ENCODE measurements at places on chromosomes 11 and 22.
A peak's percentile ranks its signal among the peaks of the same experiment; 100 is the strongest.

- no peak for DNase-seq
These were observed 17.5 kb downstream of the RGL4 start for GRCh38 chr22:23708270-23708669.

- no peak for DNase-seq
These were observed 6.0 kb upstream of the KLHL35 start for GRCh38 chr11:75439026-75439425.

GRCh38 chr22:39611360-39611759 lies 40.8 kb downstream of the CACNA1I start:
- DNase-seq = no peak

DNA sequence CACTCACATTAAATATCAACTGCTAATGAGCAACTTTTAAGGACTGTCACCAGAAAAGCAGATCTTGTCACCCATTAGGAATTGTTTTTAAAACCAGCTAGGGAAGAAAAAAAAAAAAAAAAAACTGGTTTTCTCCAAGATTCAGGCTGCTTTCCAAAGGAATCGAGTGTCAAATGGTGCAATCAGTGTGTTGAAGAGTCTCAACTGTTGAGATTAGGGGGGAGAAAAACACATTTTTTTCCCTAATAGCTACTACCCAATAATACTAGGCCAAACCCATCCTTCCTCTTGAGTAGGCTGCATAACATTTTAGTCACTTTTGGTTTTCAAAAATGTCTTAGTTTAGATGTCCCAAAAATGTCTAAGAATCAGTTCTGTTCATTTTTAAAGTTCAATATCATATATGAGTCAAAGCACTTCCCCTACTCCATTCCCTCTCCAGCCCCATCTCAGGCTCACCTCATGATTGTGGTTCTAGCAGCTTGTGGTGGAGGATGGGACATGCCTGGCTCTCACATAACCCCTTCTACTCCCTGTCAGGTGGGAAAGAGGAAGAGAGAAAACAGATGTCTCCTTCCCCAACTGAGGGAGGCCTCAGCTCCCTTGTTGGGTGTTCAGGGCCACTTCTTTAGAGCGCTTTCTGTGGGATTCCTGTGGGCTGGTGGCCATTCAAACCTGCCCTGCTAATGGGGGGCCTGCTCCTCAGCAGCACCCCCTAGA lies 193.6 kb downstream of the CWF19L2 start:
- DNase-seq = no peak

GRCh38 chr22:27949421-27949820 lies 30.4 kb upstream of the PITPNB start:
- no peak for DNase-seq

DNA sequence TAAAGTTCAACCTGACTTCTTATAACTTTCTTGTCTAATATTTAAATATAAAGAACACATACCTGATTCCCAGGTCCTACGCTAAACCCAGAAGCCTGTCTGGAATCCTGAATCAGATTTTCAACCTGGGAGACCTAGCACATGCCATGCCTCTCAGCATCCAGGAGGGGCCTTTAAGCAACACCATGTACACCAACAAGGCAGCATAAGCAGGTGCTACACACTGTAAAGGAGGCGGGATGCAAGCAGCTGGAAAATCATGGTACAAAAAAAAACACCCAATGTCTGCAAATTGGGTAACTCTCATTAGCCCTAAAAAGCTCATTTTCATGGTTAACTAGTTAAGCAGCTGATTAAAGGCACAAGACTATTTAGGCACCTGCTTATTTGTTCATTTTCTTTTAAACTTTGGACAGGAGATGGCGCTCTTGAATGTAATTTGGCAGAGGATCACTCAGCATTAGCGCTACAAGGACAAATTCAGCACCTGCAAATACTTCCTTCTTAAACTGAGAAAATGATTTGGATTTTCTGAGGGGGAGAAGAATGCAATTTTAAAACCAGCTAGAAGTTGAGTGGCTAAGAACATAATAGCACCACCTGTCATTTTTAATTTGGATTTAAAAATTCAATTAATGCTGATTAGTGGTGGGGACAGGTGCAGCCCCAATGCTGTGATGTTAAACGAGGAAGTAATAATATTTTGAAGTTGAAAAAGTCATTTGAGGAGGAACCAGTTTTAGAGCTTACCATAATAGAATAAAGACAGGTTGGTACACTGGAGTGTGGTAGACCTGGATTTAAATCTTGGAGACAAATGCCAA lies 104.0 kb downstream of the FAR1 start:
- DNase-seq = peak; percentile 24

DNA sequence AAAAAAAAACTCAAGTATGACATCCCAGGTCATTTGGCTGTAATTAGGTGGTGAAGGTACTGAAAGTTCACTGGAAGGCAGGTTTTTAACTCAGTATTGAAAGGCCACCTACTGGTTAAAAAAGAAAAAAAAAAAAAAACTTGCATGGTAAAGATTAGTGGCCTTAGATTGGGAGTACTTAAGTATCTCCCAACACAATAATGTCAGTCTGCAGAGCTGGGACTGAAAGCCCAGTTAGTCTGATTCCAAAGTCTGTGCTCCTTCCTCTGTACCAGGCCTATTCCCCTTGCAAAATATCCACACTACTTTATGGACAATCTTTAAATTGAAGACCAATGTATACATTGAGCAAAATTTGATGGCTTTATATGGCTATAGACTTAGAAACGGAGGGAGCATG lies 85.5 kb downstream of the NOX4 start:
- no peak for DNase-seq

DNA sequence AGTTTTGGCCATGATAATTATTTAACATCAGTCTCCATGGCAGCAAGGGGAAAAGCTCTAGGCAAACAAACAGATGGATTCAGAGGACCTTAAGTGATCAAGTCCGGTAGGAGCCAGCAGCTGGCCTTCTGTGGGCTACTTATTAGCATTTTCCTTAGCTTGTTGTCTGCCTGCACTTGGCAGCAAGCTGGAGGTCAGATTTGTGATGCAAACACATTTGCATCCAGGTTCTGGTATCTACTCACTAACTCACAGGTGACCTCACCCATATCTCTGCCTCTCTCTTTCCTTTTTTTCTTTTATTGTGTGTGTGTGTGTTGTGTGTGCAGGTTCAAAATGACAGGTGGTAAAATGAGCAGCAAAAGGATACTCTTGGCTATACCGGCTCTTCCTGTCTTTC lies 32.3 kb downstream of the ARHGAP42 start:
- no peak for DNase-seq

GRCh38 chr11:13883042-13883441 lies 79.5 kb upstream of the SPON1 start:
- no peak for DNase-seq

GRCh38 chr11:71206186-71206585 lies 46.2 kb downstream of the SHANK2 start:
- DNase-seq = no peak

DNA sequence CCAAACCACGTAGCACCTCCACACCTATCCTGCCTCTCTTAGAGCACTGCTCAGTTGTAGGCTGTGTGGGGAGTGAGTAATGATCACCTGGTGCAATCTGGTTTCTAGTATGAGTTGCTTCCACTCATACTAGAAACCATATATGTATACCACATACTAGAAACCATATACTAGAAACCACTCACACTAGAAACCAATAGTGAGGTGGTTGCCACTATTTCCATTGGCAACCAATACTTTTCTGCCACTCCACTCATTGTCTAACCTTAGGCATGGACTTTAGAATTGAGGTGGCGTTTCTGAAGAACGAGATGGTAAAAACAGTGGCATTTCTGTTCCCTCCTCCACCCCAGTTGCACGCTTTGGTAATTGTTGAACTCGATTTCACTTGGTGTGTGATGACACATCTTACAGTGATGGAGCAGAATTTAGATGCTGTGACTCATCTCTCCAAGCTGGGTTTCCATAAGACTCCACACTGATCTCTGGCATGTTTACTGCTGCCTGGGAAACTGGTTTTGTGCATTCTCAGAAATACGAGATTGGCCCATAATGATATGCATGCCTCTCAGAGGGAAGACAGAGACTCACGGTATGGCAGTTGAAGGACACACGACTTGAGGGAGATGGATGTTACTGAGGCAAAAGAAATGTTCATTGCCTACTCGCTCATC lies 82.9 kb downstream of the KIRREL3 start:
- DNase-seq = peak; percentile 54

DNA sequence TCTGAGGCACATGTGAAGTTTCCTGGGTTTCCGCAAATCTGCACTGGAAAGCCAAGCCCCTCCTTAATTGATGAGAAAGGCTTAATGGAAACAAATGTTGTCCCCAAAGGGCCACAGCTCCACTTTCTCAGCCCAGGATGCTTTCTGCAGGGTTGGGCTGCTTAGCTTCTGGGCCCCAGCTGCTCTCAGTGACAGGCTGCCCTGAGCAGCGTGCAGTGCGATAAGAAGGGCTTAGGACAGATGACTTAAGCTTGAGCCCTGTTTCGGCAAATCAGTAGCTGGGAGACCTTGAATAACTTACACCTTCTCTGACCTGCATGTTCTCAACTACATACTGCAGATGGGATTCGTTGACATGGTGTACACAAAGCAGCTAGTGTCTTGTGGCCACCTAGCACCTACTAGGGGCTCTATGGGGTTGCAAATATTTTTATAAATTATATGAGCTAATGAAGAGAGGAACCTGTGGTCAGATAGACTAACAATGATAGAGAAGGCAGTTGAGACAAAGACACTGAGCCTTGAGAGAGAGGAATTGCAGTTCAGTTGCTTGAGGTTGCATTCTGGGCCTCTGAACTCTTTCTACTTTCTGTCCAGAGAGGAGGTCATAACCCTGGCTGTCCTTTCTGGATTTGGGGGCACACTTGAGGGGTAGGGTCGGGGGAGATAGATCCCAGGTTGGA lies 11.5 kb downstream of the STX3 start:
- DNase-seq = no peak
